ENCODE measurements at places on chromosomes 1 and 21. TPM values are rescaled to one million over a fixed set of nuclear protein-coding genes. Genes with fewer than 3 reads are reported as not detected.

The GPR3 gene
- 0.32 TPM for total RNA-seq

The CASQ1 gene
- total RNA-seq: not detected

The NSUN4 gene
- 11.4 TPM for total RNA-seq

The BRINP3 gene
- total RNA-seq: 0.32 TPM

The ACOT11 gene
- total RNA-seq: 0.32 TPM

The PGLYRP3 gene
- total RNA-seq: not detected

The C1orf210 gene
- total RNA-seq: not detected

The NUDT4B gene
- total RNA-seq: 26.0 TPM

The DHRS3 gene
- 18.4 TPM for total RNA-seq

The LDLRAD2 gene
- total RNA-seq: under 0.01 TPM

The NBPF4 gene
- not detected for total RNA-seq

The ATP6V1G3 gene
- total RNA-seq: not detected
